Fibroblast of lung (primary cell): ENCODE measurements at places on chromosomes 3 and 15.

DNA sequence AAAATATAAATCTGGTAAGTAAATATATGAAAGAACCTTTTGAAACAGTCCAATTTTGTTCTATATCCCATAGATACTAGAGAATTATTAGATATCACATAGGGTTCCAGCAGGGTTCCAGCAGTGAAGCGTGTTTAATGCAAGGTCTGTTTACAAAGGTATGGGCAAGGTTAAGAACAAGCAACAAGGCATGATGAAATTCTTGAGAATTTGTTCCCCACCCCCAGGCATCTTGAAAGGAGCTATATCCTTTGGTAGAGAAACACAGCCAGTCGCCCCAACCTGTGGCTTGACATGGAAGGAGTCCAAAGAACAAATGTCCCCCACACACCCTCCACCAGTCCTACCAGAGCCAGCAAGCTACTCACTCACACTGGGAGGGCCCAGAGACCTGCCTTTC is 18.6 kb upstream of the FNDC3B start:
- no peak for DNase-seq

DNA sequence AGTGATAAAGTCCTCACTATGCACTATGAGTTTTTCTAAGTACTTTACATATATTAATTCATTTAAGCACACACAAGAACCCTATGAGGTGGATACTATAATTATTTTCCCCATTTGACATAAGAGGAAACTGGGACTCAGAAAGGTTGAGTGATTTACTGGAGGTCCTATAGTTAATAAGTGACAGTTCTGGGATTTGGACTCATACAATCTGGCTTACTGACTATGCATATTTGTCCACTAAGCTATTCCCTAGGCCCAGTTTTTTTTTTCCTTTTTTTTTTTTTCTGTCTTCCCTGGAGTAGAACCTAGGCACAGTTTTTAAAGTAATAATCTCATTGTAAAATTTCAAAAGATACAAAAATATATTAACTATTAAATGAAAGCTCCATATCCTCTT is 6.3 kb upstream of the RTP2 start:
- no peak for DNase-seq

- peak; percentile 67 for DNase-seq
These were observed 57.2 kb upstream of the SMAD6 start for GRCh38 chr15:66644869-66645268.

GRCh38 chr3:57917601-57918000 is 90.6 kb upstream of the FLNB start:
- peak; percentile 11 for DNase-seq

- no peak for DNase-seq
These were observed 114.5 kb downstream of the SUCNR1 start for GRCh38 chr3:151987893-151988292.

- DNase-seq = no peak
These were observed 239.7 kb upstream of the BHLHE40 start for GRCh38 chr3:4739289-4740236.

DNA sequence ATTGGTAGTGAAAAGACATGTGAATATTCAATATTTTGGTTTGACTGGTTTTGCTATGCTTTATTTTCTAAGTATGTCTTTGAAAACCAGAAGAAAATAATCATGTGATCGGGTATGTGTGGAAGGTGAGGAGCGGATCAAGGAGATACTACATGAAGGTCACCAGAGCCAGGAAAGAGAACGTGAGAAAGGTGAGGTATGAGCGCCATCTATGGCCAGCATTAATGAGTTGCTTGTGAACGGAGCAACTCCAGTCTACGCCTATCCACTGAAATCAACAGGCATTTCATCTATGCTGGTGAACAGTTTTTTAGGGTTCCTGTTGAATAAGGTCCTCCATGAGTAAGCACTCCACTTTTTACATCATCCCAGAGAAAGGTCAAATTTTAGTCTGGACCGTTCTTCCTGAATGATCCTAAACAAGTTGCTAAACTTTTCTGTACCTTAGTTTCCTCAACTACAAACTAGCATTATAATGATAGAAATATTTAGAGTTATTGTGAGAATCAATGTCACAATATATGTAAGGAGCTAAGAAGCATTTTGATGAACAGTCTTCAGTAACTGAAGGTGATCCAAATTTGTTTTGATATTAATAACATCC is 1435.2 kb upstream of the CADM2 start:
- peak; percentile 46 for DNase-seq

DNA sequence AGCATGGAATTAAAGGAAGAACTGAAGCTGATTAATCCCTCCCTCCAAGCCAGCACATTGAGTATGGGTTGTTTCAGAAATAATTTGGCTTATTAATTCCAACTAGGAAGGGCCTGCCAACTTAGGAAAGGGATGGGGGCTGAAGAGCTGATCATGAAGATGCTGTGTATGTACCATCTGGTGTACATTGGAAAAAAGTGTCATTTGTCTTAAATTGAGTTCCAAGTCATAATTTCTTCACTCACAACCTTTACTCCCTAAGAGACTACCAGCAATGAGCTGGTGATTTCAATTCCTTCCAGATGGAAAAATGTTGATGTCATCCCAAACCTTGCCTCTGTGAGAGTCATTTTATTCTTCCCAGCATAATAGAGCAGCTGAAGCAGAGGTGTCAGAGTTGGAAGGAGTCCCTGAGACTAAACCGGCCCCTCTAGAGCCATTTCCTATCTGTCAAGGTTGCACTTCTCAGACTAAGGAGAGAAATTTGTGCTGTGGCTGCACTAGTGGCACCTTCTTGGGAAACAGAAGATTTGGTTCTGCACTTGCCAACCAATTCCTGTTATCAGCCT is 79.4 kb downstream of the GTPBP8 start:
- peak; percentile 44 for DNase-seq

DNA sequence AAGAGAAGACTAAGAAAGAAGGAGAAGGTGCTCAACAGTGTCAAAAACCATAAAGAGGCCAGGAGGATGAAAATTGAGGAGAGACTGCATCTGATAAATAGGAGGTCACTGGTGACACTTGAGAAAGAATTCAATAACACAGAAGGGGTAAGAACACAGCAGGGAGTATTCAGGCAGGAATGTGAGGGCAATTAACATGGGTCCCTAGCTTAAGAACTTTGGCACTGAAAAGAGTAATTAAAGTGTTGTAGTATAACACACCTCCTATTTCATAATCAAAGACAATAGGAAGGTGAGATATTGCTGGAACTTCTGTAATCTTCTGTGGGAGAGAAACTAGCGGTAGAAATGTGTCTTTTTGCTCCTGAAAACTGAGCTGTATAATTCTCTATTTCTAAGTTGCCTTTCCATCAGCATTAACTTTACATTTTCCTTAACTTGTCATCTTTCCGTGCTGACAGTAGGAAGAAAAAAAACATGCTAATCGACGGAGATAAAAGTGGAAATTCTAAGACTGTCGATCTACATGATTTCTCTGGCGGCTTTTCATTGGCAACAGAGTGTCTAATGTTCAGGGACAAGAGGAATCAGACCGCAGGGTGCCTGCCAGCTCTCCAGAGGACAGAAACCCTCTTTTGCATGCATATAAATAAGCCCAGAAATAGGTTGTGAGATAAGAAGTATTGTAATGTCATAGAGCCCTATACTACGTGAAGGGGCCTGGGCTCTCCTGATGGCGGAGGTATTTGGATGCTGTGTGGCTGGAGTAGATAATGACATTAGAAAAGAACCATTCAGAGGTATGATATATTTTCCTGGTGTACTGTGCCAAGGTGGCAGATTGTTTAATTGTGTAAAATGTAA is 147.9 kb upstream of the GAP43 start:
- DNase-seq = no peak

GRCh38 chr3:112550859-112551258 is 10.9 kb downstream of the ATG3 start:
- DNase-seq = no peak

GRCh38 chr3:193710286-193711165 is 117.5 kb downstream of the OPA1 start:
- no peak for DNase-seq

DNA sequence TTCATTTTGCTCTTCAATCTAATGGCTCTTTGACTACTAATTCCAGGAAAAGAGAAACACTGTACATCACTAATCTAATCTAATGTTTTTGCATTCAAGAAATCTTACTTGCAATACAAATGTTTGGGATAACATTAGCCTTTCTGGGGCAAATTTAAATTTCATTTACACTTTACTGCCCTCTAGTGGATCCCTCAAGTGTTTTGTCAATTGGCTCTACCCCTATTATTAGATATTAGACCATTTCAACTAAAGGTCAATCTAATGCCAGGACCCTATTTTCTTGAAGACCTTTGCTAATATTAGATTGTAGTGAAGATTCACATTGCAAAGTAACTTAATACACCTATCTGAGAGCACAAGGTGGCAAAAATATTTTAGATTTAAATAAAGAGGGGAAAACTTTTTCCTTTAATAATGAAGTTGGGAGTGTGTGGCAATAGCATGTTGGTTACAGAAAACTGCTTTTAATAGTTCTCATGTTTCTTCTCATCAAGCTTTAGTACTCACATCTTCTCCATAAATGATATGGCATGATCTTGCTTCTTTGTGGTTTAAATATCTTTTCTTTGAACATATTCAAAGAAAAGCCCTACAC is 5.0 kb downstream of the C2CD4A start:
- peak; percentile 73 for DNase-seq

GRCh38 chr3:21163956-21164355 is 587.1 kb downstream of the ZNF385D start:
- no peak for DNase-seq

DNA sequence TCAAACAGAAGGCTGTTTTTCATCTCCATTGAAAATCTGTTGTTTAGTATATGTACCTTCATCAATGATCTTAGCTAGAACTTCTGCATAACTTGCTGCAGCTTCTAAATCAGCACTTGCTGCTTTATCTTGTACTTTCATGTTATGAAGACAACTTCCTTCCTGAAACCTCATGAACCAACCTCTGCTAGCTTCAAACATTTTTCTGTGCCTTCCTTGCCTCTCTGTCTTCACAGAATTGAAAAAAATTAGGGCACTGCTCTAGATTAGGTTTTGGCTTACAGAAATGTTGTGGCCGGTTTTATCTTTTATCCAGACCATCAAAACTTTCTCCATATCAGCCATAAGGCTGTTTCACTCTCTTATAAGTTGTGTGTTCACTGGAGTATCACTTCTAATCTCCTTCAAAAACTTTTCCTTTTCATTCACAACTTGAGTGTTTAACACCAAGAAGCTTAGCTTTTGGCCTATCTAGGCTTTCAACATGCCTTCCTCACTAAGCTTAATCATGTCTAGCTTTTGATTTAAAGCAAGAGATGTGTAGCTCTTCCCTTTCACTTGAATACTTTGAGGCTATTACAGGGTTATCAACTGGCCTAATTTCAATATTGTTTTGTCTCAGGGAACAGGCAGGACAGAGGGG is 78.6 kb downstream of the IGSF11 start:
- no peak for DNase-seq

GRCh38 chr3:13563911-13564310 is 15.0 kb downstream of the FBLN2 start:
- no peak for DNase-seq

GRCh38 chr3:187856555-187856954 is 111.3 kb upstream of the BCL6 start:
- no peak for DNase-seq

DNA sequence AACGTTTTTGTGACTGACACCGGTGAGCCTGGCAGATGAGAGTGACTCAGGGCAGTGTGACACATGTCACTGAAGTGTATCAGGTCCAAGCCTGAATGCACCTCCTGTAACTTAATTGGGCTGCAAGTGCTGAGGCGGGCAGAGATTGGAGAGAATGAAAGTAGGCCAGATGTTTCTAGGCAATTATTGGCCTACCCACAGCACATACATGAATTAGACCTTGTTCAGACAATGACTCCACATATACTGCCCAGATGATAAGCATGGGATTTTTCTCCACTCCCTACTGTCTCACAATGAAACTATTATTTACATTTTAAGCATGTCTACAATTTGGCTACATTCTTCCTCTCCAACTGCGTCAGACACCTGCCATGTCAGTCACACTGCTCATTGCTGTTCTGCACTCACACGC is 187.3 kb upstream of the ZNF385D start:
- no peak for DNase-seq

DNA sequence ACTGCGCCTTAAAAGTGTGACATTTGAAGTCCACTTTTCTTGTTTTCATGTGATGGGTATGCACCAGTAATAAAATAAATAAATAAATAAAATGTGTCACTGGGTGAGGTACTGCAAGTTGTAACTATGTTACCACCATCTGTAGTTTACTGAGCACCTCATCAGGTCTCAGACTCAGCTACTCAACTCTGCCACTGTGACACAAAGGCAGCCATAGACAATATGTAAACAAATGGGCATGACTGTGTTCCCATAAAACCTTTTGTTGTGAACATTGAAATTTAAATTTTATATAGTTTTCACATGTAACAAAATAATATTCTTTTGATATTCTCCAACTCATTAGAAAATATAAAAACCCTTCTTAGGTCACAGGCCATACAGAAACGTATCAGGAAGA is 120.1 kb downstream of the DNAJB8 start:
- DNase-seq = no peak

DNA sequence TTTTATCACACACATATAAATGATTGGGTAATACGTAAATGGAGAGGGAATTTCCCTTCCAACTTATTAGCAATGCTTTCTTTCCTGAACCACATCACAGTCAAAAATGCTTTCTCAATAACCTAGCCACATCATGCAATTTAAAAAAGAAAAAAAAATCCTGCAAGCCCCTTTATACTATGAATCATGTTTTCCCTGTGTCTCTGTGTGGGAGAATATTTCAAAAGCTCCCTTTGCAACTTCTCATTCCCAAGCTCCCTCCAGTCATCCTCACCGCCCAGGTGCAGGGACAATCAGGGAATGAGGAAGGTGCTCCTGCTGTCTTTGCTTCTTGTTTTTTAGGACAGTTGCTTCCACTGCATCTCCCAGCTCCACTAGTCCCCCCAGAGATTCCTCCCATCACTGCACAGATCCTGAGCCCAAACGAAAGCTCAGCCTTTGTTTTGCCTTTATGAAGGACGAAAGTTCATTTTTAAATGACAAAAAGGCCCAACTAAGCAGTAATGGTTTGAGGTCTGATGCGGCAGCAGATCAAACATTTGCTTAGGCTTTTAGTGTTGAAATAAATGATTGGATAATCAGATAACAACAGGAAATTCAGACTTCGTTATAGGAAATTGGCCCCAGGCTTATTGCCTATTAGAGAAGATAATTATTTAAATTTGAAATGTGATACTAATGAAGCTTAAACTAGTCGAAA is 47.8 kb upstream of the ADGRG7 start:
- peak; percentile 70 for DNase-seq

- DNase-seq = no peak
These were observed 143.0 kb upstream of the PRR23C start for GRCh38 chr3:139187648-139188047.
